Gastroesophageal sphincter (tissue), 4 donors: ENCODE measurements at places on chromosomes 13 and 19.

- no peak for ATAC-seq
Observed at GRCh38 chr13:92488249-92488852, 738.3 kb upstream of the GPC6 start.

GRCh38 chr19:46746281-46747057 is at the start of gene STRN4:
TSS of gene STRN4 (minus strand) at chr19:46746450. CDS start at chr19:46746430, 20 bp downstream.
- peak; percentile 87 for ATAC-seq

GRCh38 chr13:44470638-44471562 is 97.3 kb downstream of the SERP2 start:
- no peak for ATAC-seq

- no peak for ATAC-seq
Observed at GRCh38 chr13:66703597-66703996, 526.5 kb downstream of the PCDH9 start.

GRCh38 chr13:25329706-25330105 is 28.3 kb downstream of the NUP58 start:
- ATAC-seq = no peak

GRCh38 chr19:18429717-18430416 is 8.1 kb downstream of the ISYNA1 start:
- ATAC-seq = no peak

- peak; percentile 86 for ATAC-seq
Observed at GRCh38 chr19:5128251-5128935, 159.5 kb downstream of the KDM4B start.

DNA sequence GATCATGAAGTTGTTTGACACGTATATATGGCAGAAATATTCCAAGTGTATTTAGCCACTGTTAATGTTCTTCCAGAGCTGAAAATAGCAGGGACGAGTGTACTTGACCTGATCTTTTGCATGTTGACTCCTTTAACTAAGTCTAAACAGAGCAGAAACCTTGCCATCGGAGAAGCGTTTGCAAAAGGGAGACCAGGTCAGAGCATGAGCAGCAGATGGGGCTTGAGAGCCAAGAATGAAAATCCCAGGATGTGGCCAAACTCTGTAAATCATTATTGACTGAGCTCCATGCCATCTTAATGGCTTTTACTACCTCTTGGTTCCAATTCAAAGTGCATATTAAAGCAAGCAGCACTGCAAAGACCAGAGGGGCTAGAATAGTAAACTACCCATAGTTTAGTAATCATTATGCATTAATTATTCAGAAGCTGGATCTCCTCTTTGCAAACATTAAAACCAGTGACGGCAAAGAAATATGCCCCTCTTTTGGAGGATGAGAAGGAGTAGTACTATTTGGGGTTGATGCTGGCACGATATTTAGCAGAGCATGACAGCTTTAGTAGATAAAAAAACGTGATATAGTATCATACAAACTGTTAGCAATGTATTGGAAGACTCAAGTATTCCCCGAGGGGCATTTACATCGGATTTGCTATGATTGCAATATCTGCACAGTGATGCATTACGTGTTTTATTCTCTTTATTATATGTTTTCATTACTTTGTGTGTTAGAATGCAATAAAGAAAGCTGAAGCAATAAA is 55.7 kb downstream of the FAM216B start:
- ATAC-seq = no peak

DNA sequence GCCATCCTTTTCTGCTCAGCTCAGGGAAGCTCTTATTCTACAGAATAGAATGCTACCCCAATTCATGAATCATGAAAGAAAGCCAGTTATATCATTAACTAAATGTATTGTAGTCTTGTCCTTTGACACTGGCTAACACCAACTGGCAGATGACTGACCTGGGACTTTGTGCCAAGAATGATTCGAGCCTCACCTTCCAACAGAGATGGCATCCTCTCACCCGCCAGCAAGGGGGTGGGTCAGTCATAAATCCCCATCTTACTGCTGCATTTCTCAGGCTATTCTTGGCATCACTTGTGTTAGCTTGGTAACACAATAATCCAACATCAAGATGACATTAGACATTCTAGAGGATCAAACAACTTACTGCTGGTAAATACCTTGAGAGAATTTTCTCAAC is 1239.8 kb upstream of the MIR17HG start:
- ATAC-seq = no peak

GRCh38 chr13:100528353-100528752 is 60.2 kb downstream of the GGACT start:
- no peak for ATAC-seq

- ATAC-seq = no peak
Observed at GRCh38 chr19:11295665-11296245, at the start of gene TSPAN16. TSS of gene TSPAN16 (plus strand) at chr19:11296160. CDS start at chr19:11296298, 138 bp downstream.

DNA sequence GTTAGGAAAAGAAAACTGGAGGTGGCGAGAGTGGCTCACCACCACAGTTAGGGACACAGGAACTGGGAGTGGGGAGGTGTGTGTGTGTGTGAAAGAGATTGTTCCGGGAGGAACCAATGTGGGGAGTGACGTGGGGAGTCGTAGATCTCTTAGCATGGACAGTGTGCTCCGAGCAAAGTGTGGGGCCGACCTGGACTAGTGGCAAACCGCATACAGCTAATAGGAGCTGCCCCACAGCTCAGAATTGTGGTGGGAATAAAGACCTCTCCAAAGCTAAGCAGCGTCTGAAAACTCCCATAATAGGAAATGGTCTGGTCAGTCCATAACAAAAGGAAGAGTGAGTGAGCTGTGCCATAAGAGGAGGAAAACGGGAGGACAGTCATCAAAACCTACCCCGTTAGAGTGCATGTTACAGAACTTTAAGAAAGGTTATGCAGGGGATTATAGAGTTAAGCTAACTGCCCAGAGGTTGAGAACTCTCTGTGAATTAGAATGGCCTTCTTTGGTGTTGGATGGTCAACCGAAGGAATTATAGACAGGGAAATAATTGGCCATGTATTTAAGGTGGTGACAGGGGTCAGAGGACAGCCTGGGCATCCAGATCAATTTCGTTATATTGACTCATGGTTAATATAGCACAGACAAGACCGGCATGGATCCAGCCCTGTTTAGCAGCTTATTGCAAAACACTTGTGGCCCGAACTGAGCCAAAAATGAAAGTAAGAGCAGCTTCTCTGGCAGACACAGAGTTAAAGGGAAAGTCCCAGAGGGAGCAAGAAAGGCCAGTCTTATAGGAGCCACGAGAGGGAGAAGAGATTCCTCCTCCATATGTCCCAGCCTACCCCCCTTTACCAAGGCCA is 8.9 kb upstream of the SLC15A1 start:
- peak; percentile 22 for ATAC-seq

GRCh38 chr13:28609926-28610325 is 49.0 kb upstream of the POMP start:
- ATAC-seq = no peak

DNA sequence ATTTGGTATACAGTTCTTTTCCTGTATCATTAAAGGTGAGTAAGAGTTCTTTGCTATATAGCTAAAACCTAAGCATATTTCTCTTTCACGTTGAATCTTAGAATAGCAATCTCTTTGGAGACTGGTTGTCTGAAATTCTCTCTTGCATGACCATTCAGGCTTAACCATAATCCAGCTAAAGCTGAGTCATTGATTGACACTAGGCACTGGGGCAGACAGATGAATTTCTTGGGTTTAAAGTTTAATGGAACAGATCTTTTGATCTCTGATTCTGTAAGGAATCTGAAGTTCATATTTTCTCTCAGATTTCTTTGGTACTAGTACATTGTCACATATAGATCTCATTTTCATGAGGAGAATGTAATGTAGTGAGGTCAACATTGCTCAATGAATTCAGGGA is 397.3 kb upstream of the MIR17HG start:
- no peak for ATAC-seq

DNA sequence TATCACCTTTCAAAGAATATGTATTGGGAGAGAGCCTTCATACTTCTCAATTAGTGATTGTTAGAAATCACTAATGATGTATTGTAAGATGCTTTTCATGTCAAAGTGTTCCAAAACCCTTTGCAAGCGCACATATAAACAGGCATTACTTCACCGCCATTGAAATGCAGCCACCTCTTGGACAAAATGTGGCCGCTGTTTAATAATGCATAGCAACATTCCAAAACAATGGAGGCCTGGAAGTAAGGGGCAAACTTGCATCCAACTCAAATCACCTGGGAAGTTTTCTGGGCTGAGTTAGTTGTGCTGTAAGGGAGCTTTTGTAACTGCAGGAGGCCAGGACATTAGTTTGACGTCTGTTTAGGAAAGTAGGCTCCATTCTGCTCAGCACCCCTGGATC is 438.1 kb downstream of the FGF9 start:
- no peak for ATAC-seq

DNA sequence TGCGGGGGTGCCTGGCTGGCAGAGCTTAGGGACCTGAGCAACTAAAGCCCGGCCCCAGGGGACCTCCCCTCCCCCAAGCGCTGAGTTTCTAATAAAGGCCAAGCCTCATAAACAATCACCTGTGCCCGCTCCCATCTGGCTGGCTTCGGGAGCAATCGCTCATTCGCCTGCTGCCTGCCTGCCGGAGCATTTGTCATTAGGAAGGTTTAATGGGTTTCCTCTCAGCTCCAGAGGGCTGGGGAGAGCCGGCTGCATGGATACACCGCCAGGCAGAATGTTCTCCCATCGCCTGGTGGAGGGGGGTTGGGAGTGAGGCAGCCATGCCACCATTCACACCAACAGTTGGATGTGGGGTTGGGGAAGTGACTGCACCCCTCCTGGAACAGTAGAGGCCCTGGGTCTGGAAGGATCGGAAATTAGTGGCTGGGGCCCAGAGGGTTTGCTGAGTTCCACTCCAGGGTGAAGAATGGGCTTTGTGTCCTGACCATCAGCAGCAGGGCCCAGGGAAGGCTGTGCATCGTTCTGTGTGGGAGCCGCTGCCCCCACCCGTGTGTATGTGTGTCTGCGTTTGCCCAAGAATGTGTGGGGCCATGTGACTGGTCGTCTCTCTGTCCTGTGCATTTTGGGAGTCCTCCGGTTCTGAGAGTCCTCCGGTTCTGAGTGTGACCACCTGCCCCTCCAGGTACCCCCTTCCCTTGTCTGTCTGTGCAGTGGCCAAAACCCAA is 15.3 kb downstream of the PIN1 start:
- no peak for ATAC-seq

- no peak for ATAC-seq
Observed at GRCh38 chr19:41591951-41592562, 16.1 kb downstream of the CEACAM21 start.
